Activated naive CD4-positive, alpha-beta T cell treated with anti-CD3 and anti-CD28 coated beads, Interleukin-2, amount 50 U/mL, for 16 hours (primary cell): ENCODE measurements at places on chromosomes 12 and 14.
A peak's percentile ranks its signal among the peaks of the same experiment; 100 is the strongest.

DNA sequence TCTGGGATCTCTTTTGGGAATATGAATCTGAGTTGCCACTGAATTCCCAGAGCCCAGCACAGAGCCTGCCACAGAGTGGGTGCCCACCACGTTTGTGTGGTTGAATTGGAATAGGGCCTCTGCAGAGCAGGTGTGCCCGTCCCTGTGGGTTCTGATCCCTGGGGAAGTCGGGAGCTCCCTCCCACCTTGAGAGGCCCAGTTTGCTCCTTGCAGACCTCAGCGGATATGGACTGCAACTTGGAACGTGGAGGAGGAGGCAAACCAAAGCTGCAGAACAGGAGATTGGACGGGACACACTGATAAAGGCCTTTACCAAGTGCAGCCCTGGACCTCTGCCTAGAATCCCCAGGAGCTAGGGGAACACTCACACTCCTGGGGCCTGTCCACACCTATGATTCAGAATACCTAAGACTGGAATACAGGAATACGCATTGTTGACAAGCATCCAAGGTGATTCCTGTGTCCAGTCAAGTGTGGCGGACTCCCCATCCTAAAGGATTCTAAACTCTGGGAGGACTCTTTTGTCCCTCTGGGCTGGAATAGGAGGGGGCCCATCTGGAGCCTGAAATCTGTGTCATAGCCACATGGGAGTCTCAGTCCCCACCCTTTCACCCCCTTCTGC is 2.4 kb downstream of the KRT76 start:
- no peak for DNase-seq

- DNase-seq: no peak
These were observed 117.5 kb downstream of the UNC79 start for GRCh38 chr14:93548102-93548843.

DNA sequence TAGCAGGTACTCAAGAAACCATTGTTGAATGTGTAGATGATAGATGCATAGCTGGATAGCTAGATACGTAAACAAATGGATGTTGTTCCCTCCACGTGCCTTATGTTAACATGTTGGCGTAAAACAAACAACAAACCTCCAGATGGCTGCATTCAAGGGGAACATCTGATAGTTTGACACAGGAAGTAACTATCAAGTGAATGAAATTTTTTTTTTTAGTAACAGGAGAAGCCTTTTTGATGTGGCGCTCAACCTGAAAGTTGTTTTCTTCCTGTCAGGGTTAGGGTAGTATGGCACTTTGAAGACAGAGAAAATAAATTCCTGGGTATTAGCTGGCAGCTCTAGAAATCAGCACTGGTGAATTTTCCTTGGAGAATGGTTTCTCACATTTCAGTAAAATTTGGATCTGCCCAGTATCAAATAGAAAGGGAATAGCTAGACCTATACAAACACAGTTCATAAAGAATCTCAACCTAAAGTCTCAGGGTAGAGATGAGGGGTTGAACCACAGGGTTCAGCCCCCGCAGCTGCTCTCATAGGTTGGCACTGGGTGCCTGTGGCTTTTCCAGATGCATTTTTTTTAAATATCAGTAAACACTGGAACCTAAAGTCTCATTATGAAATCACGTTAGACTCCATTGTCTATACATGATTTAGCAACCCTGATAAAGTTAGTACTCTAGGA is 18.8 kb upstream of the RAP1B start:
- no peak for DNase-seq

DNA sequence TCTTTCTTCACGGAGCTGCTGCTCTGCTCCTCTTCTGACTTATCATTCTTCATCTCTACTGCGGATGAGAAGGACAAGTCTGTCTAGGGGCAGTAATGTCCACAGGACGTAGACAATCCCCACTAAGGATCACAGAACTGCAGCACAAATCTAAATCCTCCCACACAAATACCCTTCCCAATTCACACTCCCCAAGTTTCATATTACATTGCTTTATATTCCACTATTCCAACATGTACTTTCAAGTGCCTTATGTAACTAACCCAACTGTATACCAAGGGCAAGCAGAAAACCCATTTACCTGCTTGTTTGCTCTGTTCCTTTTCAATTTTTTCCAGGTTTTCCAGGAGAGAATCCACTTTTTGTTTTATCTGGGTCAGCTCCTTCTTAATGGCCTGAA is 55.6 kb upstream of the OR5AU1 start:
- DNase-seq: no peak

DNA sequence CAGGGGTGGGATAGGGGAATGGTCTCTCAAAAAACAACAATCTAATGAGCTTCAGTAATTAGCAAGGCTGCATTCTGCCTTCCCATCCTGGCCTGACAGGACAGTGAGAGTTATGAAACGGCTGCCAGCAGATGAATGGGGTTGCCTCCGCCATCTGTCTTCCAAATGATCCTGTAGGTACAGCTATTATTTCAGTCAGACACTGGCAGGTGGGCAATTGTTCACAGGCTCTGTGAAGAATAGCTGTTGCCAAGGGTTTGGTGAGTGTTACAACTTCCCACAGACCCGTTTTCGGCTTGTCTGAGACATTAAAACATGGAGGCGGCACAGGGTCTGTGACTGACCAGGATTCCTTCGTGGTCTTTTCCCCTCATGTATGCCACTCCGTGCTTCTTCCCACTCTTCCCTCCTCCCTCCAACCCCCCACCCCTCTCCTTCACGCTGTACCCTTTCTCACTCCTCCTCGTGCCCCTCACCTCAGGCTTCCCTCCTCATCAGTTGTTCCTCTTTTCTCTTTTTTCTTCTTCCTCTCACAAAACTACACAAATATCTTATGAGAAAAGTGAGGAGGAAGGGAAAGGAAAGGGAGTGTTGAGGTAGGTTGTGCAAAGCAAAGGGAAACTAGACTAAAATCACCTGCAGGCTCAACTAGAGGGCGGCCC is 160.8 kb upstream of the GZMB start:
- no peak for DNase-seq

DNA sequence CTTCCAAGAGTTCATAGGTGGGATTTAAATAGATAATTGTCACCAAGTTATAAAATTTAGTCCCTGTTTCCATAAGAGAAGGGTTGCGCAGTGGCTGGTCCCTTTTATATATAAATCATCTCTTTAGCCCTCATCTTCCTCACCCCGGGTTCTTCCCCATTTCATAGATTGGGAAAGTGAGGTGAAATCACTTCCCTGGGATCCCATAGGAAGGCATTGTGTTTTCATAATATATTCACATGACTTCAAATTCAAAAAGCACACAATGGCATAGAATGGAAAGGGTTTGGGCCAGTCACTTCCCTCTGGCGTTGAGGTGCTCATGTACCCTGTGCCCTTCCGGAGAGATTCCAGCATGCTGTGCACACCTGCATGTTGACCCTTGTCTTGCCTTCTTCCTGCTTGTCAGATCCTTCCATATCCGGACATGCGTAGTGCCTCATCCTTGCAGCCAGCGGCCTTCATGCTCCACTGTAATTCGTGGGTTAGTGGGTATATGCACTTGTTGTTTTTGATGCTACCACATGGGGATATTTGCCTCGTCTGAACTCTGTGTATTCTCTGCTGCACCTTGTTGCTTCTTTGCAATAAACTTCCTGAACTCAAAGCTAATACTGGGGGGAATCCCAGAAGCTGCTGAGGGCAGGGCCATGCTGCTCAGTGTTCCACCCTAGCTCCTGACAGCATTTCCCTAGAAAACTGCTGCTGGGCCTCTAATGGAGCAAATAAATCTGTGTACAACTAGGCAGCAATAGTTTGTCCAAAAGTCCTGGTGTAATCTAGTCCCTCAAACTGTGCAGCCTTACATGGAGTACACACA is 59.6 kb downstream of the ANAPC7 start:
- no peak for DNase-seq

DNA sequence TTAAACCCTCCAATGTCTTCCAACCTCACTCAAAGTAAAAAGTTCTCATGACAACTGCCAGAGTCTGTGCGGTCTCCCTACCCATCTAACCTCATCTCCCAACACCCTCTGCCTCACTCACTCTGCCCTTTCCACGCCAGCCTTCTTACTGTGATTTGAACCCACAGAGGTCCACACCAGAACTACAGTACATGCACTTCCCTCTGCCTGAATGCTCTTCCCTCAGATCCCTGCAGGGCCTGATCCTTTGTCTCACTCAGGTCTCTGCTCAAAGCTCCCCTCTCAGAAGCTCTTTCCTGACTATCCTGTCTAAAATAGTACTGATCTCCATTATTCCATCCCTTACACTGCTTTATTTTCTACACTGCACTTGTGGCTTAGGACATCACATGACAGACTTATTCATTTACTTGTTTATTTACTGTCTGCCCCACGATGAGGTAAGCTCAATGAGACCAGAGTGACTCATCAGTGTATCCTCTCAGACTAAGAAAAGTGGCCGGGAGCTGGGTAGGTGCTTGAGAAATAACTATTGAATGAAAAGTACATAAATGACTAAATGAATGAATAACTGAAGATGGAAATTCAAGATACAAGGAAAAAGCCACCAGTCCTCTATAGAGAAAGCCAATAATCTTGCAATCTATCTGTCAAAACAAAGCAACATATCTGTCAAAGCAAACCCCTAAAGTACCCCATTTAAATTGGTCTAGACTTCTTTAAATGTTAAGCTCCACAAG is 17.1 kb downstream of the POMT2 start:
- DNase-seq: no peak

DNA sequence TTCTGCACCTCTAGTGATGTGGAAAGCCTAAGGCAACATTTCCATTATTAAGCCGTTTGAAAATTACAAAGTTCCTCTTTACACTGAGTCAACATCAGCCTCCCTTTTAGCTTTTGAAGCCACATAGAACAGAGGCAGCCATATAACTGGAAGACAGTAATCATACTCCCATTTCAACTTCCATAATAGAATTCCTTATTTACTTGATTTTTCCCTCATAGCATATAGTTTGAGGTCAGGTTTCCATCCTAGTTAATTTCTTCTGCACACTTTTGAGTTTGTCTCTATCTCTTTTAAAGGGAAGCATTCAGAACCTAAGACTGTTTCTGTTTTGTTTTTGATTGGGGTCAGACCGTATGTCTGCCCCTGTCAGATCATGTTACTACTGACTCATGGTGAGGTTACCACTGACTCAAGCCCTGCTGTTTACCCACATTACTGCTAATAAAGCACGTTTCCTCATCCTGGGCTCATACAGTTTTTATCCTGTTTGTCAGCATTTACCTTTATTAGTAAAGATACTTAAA is 161.0 kb downstream of the SLC38A4 start:
- no peak for DNase-seq

GRCh38 chr14:36161776-36162175 is 14.7 kb downstream of the PTCSC3 start:
- no peak for DNase-seq

DNA sequence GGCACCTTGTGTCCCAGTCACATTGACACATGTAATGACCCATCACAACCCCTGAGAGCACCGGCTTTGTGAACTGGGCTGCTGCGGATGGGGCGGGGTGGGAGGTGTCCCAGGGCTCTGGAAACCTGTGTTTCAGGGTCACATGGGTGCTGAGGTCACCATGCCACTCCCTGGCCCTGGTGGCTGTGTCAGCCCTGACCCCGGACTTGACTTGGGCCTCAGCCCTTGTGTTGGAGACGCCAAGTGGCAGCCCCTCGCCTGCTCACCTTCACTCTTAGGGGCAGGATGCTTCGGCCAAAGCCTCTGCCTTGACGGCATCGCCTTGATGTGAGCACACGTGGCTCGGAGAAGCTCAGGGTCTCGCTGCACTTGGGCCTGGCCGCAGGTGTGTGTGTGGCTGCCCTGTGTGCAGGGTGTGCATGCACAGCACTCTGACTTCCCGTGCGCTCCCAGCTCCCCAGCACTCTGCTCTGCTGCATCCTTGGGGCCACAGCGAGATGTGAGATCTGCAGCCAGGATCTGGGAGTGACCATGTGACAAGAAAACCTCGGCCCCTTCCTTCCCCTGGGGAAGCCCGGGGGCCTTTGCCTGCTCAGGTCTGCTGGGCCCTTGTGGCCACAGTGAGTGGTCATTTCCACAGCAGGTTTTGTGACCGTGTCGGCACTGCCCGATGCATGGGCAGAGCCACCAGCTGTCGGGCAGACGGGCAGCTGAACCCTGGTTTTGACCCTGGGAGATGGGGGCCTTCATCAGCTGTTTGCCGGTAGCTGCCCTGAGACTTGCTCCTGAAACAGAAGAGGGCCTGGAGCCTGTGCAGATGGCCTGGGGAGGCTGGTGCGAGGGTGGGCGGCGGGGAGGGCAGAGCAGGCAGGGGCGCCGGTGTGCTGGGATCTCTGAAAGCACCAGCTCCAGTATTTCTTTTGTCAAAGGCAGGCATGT is 167.4 kb downstream of the KIF26A start:
- DNase-seq: peak; percentile 2

- DNase-seq: no peak
These were observed 88.7 kb downstream of the NTN4 start for GRCh38 chr12:95701722-95702418.

GRCh38 chr14:61179061-61179690 is 102.0 kb downstream of the TMEM30B start:
- DNase-seq: no peak

GRCh38 chr12:84596266-84596665 is 316.3 kb downstream of the SLC6A15 start:
- DNase-seq: no peak

GRCh38 chr12:109726511-109727038 is 12.9 kb downstream of the FAM222A start:
- peak; percentile 1 for DNase-seq

- no peak for DNase-seq
These were observed 259.7 kb downstream of the AACS start for GRCh38 chr12:125324861-125325490.

DNA sequence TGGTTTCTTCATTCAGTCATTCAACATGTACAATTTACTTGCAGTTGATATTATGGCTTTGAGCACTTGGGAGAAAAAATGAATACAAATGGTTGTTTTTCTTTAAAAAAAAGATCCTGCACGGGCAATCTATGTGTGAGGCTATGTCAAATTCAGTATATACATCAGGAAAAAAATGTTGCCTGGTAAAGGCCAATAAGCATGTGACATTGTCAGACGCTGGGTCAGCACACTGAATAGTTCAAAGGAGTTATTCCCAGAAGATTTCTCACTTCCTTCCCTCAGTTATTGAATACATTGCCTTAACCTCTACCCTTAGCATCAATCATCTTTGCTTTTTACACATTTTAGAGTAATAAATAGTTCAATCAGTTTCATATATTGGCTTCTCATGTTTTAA is 319.2 kb downstream of the NUAK1 start:
- DNase-seq: no peak

DNA sequence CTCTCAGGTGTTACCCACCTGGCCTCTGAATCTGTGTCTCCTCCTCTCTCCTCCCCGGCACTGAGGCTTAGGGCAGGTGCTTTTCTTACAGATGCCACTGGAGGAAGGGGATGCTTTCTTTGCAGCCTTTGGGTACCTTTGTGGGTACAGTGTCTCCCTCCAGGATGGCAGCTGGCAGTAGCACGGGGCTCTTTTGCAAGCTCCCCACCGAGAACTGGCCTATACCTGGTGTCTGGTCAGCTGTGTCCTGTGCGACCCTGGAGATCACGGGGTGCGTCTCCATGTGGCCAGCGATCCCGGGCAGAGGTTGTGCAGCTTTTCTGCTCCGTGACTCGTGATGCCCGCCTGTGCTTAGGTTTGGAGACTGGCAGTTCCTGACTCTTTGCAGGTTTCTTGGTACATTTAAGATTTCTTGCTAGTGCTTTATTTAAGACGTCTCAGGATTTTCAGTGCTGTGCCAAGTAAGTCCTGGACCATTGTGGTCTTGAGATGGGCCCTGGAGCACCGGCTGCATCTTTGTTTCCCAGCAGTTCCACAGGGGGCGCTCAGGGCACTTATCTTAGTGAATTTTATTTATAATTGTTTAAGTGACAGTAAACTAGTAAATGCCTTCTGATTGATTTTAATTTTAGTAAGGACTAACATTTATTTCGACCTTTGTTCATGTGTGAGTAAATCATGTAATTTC is 68.9 kb downstream of the DDX51 start:
- DNase-seq: no peak
